Activated naive CD4-positive, alpha-beta T cell treated with anti-CD3 and anti-CD28 coated beads, Interleukin-2, amount 50 U/mL, for 72 hours (primary cell): ENCODE measurements at places on chromosomes 2 and 18. TPM values are rescaled to one million over a fixed set of nuclear protein-coding genes. Genes with fewer than 3 reads are reported as not detected.

GRCh38 chr2:215410932-215411285 lies 25.0 kb downstream of the FN1 start:
- no peak for DNase-seq

The ERFE gene
- not detected for total RNA-seq

DNA sequence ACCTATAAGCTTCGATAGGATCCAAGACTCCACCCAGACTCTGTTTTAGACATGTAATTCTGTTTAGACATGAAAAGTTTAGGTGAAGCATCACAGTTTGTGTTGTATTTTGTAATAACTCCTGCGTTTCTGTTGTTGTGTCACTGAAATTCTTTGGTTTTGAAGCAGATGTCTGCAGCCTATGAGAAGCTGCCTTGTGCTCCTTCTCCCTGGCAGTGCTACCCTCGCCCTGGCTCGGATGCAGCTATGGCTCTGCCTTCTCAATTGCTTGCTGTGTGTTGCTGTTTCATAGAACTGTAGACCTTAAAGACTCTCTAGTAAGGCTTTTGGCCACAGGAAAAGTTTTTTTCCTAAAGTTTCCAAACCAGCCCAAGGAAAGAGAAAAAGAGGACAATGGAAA lies 40.2 kb upstream of the ZNF638 start:
- no peak for DNase-seq

DNA sequence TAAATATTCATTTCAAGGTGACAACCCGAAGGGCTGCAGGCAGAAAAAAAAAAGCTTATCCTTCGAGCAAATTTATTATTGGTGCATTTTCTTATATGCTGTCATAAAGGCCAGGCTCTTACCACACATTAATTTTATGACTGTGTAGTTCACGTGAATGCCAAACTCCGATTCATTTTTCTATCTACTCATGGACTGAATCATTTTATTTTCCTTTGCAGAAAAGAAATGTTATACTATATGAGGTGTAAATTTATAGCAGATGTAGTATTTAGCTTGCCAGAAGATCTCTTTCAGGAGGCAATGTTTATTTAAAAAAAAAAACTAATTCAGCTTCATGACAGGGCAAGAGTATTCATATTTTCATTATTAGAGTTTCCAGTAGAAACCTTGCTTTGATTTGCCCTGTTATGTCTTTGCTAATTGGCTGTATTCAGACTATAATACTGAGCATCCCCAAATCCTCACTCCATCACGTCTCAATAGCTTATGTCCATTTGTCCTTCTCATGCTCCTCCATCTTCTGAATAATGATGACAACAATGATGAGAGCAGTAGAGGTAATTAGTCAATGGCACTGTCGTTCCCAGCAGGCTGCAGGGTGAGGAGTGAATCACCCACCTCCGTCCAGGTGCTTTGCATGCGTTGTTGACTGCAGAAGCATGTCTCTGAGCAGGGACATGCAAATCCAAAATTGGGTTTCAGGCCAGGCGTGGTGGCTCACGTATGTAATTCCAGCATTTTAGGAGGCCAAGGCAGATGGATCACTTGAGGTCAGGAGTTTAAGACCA lies 101.1 kb upstream of the RAB12 start:
- DNase-seq: no peak
